ENCODE measurements at places on chromosomes 6 and 20. TPM values are rescaled to one million over a fixed set of nuclear protein-coding genes. Genes with fewer than 3 reads are reported as not detected.
A peak's percentile ranks its signal among the peaks of the same experiment; 100 is the strongest.

The SAMD10 gene
- 4.3 TPM for total RNA-seq

The ECT2L gene
- not detected for total RNA-seq

- DNase-seq = no peak
- H3K4me3 ChIP-seq = no peak overlapping the region
- peaks cover 4% of the 10 kb centered on the region for H3K4me1 ChIP-seq
- H3K36me3 ChIP-seq = no peaks in the 10 kb centered on the region
- no peak overlapping the region for H3K27ac ChIP-seq
Measured at GRCh38 chr20:50695135-50695872, 4.0 kb upstream of the RIPOR3 start.

- H3K36me3 ChIP-seq = no peaks in the 10 kb centered on the region
- peak overlapping the region; percentile 31 for H3K4me3 ChIP-seq
- no peak for DNase-seq
- H3K27me3 ChIP-seq = peaks cover 11% of the 10 kb centered on the region
- no peak overlapping the region for H3K27ac ChIP-seq
- no peaks in the 10 kb centered on the region for H3K4me1 ChIP-seq
Measured at GRCh38 chr6:210104-210456, 82.2 kb upstream of the DUSP22 start.

DNA sequence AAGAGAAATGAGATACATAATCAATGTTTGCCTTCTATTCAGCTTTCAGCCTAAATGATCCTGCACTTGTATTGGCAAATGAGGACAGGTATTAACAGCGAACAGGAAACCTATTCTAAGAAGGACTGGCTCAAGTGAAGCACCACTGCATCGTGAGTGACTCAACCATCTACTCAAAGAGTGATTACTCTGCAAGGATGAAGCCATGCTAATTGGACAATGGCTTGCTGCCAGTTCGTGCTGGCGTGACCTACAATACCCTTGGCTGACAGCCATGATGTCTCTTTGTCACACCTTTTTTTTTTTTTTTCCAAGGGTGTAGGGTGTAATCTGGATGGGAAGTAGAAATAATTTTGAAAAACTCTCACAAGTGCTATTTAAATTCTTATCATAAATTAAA, 104.9 kb downstream of the GJA10 start:
- no peak overlapping the region for H3K4me3 ChIP-seq
- no peak overlapping the region for H3K27ac ChIP-seq
- H3K4me1 ChIP-seq = peaks cover 4% of the 10 kb centered on the region
- H3K36me3 ChIP-seq = no peaks in the 10 kb centered on the region

GRCh38 chr6:136103763-136104311, 146.3 kb downstream of the MTFR2 start:
- H3K27ac ChIP-seq = peak overlapping the region; percentile 63
- no peaks in the 10 kb centered on the region for H3K36me3 ChIP-seq
- H3K27me3 ChIP-seq = no peaks in the 10 kb centered on the region
- peaks cover 11% of the 10 kb centered on the region for H3K4me1 ChIP-seq

GRCh38 chr6:152973916-152974315, 8.9 kb downstream of the FBXO5 start:
- H3K27me3 ChIP-seq = no peaks in the 10 kb centered on the region
- H3K36me3 ChIP-seq = peaks cover 33% of the 10 kb centered on the region
- no peak overlapping the region for H3K27ac ChIP-seq

DNA sequence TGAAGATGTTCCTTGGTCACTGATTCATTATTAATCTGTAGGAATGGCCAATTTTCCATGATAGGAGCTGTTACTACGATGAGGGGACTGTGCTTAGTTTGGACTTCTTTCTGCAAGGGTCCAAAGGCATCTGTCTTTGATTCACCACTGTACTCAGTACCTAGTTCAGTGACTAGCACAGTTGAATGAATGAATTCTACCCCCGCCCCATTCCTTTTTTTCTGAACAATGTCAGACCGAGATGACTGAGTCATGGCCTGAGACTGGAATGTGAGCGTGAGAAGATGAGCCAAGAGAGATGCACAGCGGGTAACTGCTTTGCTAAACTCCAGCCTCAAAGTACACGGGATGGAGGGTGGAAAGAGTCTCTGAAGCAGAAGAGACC, 419 bp upstream of the SNHG17 start:
- no peak overlapping the region for H3K4me3 ChIP-seq
- no peaks in the 10 kb centered on the region for H3K27me3 ChIP-seq
- H3K27ac ChIP-seq = no peak overlapping the region
- DNase-seq = no peak
- H3K4me1 ChIP-seq = peaks cover 9% of the 10 kb centered on the region

DNA sequence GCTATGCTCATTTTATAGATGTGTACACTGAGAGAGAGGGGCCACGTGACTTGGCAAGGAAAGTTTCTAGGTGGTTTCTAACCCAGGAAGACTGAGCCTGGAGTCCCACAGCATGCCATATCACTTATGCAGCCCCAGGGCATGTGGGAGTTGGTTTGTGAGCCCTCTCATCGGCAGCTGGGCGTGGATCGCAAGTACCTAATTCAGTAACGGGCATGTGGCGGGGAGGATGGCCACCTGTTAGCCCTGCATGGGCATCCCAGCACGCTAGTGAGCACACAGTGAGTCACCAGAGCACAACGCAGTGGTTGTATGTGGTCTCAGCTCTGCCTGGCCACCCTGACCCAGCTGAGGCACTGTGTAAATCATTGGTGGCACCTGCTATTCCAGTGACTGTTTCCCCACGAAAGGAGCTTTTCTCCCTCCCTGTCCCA, 88.3 kb downstream of the NINL start:
- no peak overlapping the region for H3K27ac ChIP-seq
- no peaks in the 10 kb centered on the region for H3K36me3 ChIP-seq
- DNase-seq = no peak
- no peaks in the 10 kb centered on the region for H3K4me1 ChIP-seq
- no peaks in the 10 kb centered on the region for H3K27me3 ChIP-seq

DNA sequence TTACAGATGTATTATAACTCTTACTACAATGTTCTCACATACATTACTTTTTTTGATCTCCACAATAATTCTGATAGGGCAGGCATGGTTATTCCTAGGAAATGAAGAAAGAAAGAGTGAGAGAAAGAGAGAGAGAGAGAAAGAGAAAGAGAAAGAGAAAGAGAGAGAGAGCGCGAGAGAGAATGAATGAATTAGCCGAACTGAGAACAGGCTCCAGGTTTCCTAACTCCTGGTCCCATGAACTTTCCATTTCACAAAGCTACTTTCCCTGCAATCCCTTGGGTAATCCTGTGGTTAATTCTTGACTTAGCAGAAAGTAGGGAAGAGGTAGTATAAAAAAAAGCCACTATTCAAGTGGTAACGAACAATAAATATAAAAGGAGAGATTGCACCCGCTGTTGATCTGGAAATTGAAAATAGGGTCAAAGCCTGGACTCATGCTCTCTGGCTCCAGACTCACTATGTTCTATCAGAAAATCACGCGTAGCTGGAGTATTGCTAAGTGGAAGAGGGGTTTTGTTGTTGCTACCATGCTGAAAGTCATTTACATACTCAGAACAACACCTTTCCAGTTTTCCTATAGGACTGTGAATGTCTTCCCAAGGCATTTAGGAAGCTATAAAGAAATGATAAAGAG, 131.2 kb downstream of the CCDC170 start:
- no peaks in the 10 kb centered on the region for H3K36me3 ChIP-seq
- H3K27ac ChIP-seq = no peak overlapping the region
- no peaks in the 10 kb centered on the region for H3K4me1 ChIP-seq
- no peak overlapping the region for H3K4me3 ChIP-seq
- no peak for DNase-seq

The DCBLD1 gene
- total RNA-seq = 19.5 TPM

GRCh38 chr20:41135888-41136679, 1.3 kb upstream of the PLCG1 start:
- no peaks in the 10 kb centered on the region for H3K27me3 ChIP-seq
- H3K4me3 ChIP-seq = peak overlapping the region; percentile 90
- no peaks in the 10 kb centered on the region for H3K36me3 ChIP-seq
- peaks cover 32% of the 10 kb centered on the region for H3K4me1 ChIP-seq
- DNase-seq = no peak

The KCNQ2 gene
- not detected for total RNA-seq

DNA sequence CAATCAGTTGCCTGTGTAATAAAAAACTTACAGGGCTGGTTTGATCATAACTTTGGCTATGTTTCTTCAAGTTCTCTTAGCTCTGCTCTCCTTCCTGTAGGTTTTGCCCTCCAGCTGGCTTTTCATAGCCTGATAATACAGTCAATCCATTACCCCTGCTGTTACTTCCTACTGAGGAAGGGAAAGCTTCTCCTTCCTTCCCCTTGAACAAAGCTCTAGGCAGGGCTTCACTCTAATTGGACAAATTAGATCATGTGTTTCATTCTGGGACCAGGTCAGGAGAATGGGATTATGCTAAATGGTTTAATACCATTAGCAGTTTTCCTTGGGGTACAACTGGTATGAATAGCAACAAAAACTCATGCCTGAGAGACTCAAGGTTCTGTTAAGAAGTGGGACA, 106.8 kb upstream of the MCHR2 start:
- no peaks in the 10 kb centered on the region for H3K36me3 ChIP-seq
- DNase-seq = no peak
- no peak overlapping the region for H3K4me3 ChIP-seq
- no peak overlapping the region for H3K27ac ChIP-seq
- H3K4me1 ChIP-seq = no peaks in the 10 kb centered on the region

The CALHM5 gene
- total RNA-seq = 1.9 TPM

The ACSS1 gene
- total RNA-seq = 37.2 TPM

The SLC25A27 gene
- total RNA-seq = 17.8 TPM

The CALHM6 gene
- total RNA-seq = 3.6 TPM

- H3K36me3 ChIP-seq = no peaks in the 10 kb centered on the region
- peak; percentile 77 for DNase-seq
- peaks cover 6% of the 10 kb centered on the region for H3K4me1 ChIP-seq
- peak overlapping the region; percentile 89 for H3K27ac ChIP-seq
- peak overlapping the region; percentile 56 for H3K4me3 ChIP-seq
Measured at GRCh38 chr6:26272171-26272637, 92.8 kb upstream of the BTN3A2 start.

The FLRT3 gene
- 71.2 TPM for total RNA-seq

GRCh38 chr6:16302721-16303552, 64.5 kb downstream of the GMPR start:
- no peaks in the 10 kb centered on the region for H3K4me1 ChIP-seq
- H3K27me3 ChIP-seq = no peaks in the 10 kb centered on the region
- H3K36me3 ChIP-seq = peaks cover 33% of the 10 kb centered on the region
- no peak overlapping the region for H3K27ac ChIP-seq

DNA sequence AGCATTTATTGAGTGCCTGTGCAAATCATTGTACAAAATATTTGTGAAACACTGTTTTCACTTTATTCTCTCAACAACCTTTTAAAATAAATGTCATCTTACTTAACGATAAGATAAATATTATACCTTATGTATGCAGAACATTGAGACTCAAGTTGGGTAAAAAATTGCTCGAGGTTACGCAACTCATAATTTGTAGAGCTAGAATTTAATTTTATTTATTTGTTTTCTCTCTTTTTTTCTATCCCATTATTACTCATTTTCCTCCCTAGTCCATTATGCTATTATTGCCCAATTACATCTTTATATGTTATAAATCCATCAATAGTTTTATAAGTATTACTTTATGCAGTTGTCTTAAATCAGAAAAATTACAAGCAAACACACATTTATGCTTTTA, 77.4 kb upstream of the ELOVL5 start:
- no peaks in the 10 kb centered on the region for H3K27me3 ChIP-seq
- H3K4me1 ChIP-seq = no peaks in the 10 kb centered on the region
- no peak overlapping the region for H3K27ac ChIP-seq

- H3K27me3 ChIP-seq = no peaks in the 10 kb centered on the region
- no peak overlapping the region for H3K4me3 ChIP-seq
- no peak overlapping the region for H3K27ac ChIP-seq
- no peak for DNase-seq
Measured at GRCh38 chr6:71229477-71229876, 59.1 kb upstream of the OGFRL1 start.

DNA sequence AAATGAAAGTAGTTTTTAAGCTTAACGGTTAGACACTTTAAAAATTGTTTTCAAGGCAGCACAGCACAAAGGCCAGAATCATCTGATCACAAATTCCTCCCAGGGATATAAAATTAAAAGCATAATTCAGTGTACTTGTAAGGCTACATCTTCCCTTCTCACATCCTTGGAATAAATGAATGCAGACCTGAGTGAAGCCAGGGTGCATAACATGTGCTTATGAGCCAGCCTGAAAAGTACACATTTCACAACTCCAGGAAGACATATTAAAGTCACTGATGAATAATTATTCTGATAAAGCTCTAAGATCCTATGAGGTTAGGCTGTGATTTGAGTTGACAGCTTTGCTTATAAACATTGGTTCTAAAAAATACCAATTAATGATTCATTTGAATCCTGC, 163.6 kb downstream of the BTBD9 start:
- H3K36me3 ChIP-seq = no peaks in the 10 kb centered on the region
- no peak for DNase-seq
- H3K4me3 ChIP-seq = no peak overlapping the region
- peaks cover 5% of the 10 kb centered on the region for H3K4me1 ChIP-seq

DNA sequence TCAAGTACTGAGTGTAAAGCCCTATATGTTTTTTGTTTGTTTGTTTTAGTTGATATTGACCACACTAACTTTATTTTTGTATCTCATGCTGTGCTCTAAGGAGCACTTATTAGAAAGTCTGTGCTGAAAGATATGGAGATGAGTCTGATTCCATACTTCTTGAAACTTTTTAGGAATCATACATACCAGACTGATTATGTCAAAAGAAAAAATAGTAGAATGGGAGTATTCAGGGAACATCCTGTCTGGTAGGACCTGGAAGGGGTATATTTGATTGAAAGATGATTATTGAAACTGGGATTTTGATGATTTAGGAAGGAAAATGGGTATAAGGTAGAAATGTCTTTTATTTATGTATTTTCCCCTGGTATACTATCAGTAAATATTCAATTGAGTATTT, 111.4 kb downstream of the QKI start:
- no peak for DNase-seq
- H3K27me3 ChIP-seq = no peaks in the 10 kb centered on the region
- H3K36me3 ChIP-seq = no peaks in the 10 kb centered on the region
- H3K4me1 ChIP-seq = peaks cover 45% of the 10 kb centered on the region
- no peak overlapping the region for H3K4me3 ChIP-seq

GRCh38 chr20:62149532-62150309, 6.2 kb downstream of the SS18L1 start:
- H3K36me3 ChIP-seq = no peaks in the 10 kb centered on the region
- H3K4me1 ChIP-seq = peaks cover 25% of the 10 kb centered on the region
- H3K27me3 ChIP-seq = no peaks in the 10 kb centered on the region
- H3K27ac ChIP-seq = no peak overlapping the region

The TTLL9 gene
- 0.49 TPM for total RNA-seq

DNA sequence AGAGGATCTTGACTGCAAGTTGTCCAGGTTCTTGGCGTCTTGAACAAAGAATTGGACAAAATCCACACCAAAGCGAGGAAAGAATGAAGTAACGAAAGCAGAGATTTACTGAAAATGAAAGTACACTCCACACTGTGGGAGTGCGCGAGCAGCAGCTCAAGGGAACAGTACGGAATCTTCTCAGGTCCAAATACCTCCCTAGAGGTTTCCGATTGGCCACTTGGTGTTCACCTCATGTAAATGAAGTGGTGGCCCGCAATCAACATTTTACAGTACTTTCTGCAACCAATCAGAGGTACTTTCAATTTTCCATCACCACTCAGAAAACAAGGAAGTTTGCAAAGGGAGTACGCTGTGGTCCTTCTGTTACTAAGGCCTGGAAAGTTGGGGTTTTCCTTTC, 122.4 kb downstream of the PTPRK start:
- DNase-seq = no peak
- H3K27me3 ChIP-seq = no peaks in the 10 kb centered on the region
- H3K27ac ChIP-seq = no peak overlapping the region
- H3K36me3 ChIP-seq = no peaks in the 10 kb centered on the region

- no peak for DNase-seq
- peak overlapping the region; percentile 11 for H3K27ac ChIP-seq
- H3K4me1 ChIP-seq = peaks cover 42% of the 10 kb centered on the region
- H3K27me3 ChIP-seq = no peaks in the 10 kb centered on the region
- peaks cover 11% of the 10 kb centered on the region for H3K36me3 ChIP-seq
Measured at GRCh38 chr20:62352402-62353288, 14.5 kb downstream of the LAMA5 start.
